ENCODE measurements at places on chromosomes 4 and X.

GRCh38 chr4:94409962-94410361 lies 41.8 kb upstream of the PDLIM5 start:
- no peak for DNase-seq

DNA sequence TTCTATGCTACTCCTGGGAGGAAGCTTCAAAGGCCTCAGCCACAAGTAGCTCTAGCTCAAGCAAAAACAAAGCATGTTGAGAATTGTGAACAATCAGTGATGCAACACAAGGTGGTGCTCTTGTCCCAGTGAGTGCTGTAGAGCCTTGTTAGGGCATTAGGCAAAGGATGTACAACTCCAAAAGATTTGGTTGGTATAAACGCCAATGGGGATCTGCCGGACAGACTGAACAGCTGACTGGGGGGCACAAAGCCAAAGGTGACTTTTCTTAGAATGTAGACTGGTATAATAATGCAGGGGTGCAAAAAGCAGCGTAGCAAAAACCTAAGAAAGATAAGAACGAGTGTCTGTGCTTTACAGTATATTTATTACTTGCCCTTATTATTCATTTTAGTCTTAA lies 62.6 kb upstream of the ALB start:
- no peak for DNase-seq

DNA sequence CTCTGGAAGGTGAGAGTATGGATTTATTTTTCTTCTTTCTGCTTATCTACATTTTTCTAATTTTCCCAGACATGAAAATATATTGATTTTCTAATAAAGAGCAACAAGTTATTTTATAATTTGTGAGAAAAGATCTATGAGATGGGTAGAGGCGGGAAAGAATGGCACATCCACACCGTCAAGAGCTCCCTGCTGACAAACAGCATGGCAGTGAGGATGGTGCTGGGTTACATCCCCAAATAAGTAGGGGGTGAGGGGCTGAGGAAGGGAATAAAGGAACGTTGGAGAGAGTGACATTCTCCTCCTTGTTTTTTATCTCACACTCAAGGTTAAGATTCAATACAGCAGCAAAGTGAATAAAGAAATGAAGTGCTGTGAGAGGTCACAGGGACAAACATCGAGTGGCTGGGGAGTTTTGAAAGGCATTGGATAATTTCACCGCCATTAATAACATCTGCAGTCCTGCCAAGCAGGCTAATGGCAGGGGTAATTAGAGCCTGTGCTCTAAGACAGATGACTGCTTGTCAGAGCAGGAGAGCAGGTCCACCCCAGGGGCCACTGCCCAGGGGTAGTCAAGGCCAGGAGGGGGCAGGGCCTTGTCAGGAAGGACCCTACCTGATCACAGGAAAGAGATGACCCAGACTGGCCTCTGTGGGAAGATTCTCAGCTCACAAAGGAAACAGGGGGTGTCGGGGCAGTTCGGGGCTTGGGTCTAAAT lies 323.8 kb downstream of the FBXW7 start:
- no peak for DNase-seq

GRCh38 chr4:113619526-113619925 lies 142.0 kb downstream of the CAMK2D start:
- DNase-seq = no peak

GRCh38 chr4:37715889-37716402 lies 29.8 kb upstream of the RELL1 start:
- DNase-seq = no peak

DNA sequence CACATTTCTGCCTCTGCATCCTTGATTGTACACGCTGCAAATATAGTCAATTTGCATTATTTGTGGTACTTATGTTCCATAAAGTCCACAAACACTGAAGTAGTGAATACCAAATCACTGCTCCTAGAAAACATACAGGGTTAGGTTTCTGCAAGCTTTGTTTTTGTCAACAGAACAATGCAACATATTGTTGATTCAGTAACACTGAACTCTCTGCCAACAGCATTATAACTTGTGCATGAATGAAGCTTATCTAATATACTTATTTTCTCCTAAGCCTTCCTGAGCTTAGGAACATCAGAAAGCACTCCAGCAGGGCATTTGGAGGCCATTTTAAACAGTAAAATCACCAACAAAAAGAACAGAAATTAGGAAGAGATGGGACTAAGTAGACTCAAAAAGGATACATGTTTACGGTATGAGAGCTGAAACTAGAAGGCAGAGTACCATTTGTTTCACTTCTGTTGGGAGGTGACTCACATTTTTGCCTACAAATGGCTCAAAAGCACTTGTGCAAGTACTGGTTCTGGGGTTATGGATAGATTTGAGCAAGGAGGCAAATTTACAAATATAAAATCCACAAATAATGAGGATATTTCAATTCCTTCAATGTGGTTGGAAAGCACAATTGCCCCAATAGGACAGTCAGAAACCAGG lies 14.1 kb downstream of the COX18 start:
- no peak for DNase-seq

DNA sequence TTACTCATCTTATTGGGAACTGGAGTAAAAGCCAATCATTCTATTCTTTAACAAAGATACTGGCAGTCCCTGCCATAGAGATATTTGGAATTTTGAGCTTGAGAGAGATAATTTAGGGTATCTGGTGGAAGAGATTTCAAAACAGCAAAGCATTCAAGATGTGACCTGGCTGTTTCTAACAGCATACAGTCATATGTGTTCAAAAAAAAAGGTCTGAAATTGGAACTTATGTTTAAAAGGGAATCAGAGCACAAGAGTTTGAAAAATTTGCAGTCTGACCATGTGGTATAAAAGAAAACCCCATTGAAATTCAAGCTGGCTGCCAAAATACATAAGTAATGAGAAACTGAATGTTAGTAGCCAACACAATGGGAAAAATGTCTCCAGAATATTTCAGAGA lies 42.2 kb downstream of the UGT2B10 start:
- DNase-seq = no peak

DNA sequence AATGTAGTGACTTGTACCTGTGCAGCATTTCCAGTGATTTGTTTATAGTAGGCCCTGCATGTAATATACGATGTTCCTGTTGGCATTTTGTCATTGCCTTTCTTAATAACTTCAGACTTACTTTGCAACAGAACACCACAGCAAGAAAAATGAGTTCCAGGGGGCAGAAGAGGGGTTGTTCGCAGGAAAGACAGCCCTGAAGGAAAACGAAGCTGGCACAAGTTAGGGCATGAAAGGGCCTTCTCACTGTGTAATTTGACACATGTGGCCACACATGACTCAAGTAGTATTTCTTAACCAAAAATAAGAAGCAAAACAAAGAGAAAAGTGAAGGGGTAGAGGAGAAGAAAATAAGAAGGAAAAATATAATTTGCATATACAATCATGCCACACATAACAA lies 265.8 kb upstream of the SMIM31 start:
- no peak for DNase-seq

- DNase-seq = no peak
Observed at GRCh38 chr4:98781641-98782357, 123.4 kb upstream of the TSPAN5 start.

DNA sequence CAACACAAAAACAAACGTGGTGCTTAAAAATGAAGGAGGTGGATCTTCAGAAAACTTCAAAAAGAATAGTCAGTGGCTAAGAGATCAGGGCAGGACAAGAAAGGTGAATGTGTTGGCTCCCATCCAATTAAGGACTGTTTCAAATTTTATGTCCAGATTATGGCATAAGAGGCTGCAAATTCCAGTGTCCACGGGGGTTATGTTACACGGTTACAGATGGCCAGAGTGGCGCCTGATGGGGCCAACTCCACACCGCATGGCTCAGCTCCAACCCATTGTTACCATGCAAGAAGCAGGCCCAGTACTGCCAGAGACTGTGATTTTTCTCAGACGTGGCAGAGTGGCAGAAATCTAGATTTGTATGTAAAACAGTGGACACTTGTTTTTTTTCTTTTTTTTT lies 168.4 kb upstream of the TENM3 start:
- DNase-seq = no peak

GRCh38 chr4:165461159-165461821 lies 82.5 kb downstream of the CPE start:
- DNase-seq = no peak

DNA sequence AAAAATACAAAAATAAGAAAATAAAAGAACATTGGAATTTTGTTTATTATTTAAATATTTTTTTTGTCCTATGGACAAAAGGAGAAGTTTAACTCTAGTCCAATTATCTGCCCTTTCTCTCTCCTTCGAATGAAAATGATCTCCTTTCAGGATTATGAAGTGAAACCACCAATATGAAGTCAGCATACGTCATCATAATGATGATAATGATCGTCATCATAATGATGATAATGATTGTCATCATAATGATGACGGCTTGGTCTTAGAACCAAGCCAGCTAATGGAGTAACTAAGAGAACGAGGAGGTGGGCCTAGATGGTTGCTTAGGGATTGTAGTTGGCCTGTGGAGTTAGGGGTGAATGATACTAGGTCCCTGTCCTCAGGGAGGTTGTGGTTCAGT lies 21.9 kb upstream of the LINC00632 start:
- DNase-seq = no peak

- DNase-seq = no peak
Observed at GRCh38 chrX:120456973-120457372, 12.1 kb downstream of the LAMP2 start.

GRCh38 chrX:70476934-70477733 lies 32.5 kb downstream of the DLG3 start:
- no peak for DNase-seq

- no peak for DNase-seq
Observed at GRCh38 chr4:179624768-179625181, 2182.5 kb upstream of the AGA start.

GRCh38 chrX:40097504-40098263 lies at the start of gene BCOR:
TSS of gene BCOR (minus strand) at chrX:40097958. CDS start at chrX:40077929, 20,029 bp downstream.
- no peak for DNase-seq

DNA sequence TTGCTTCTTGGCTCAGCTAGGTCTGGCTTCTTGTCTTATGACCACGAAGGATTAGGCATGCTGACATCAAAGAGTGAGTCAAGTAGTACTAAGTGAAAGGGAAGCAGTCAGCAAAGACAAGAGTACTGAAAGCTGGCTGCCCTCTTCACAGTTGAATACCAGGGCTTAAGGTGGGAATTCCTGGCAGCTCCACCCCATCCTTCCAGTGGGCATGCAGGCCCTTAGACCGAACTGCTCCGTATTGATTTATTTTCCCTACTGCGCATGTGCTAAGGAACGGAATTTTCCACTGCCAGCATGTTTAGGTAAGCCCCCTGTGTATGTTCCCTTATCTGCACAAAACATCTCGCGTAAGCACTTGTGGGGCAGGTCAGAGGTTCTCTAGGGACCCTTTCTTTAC lies 2320.1 kb downstream of the ARAP2 start:
- DNase-seq = no peak

DNA sequence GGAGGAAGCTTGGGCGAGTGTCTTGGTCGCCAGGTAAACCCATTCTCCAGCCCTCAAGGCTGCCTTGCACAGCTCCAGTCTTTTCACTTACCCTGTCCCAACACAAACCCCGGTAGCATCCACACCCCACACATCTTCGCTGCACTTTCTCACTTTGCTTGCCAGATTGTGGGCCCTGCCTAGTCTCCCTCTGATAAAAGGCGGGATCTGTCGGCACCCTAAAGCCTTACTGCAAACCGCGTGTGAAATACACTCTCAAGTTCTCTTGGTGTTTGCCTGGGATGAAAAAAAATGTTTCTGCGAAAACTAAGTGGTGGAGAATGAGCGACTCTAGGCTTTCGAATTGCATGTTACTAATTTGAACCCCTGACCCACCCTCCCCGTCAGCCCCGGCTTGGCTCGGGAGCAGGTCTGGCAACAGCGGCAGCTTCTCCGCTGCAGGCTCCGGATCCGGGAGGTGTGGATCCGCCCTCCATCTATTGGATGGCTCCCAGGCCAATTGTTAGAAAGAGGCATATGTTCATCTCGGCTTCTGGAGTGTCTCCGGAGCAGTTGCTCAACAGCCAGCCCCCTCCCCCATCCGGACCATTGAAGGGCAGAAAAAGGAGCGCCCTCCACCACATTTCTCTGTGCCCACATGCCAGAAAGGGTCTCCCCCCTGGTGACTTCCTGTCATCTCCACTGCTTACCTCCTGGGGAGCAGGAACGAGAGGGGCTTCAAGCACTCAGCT lies 3.0 kb upstream of the CITED1 start:
- DNase-seq = no peak

DNA sequence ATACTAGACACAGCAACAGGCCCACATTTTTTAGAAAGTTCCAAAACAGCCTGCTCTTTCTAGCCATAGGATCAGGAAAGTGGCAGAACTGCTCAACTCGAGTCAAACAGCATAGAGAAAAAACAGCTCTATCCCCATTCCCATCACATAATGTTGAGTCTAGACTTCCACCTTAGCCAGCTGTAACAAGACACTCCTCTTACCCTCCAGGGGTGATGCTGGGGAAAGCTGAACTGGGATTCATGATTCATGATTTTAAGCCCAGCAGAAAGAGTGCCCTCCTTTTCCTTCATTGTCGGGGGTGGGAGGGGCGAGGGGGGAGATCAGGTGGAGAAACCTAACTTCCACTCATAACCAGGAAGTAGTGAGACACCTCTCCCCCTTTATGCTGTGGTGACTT lies 86.1 kb downstream of the CENPC start:
- no peak for DNase-seq

- DNase-seq = no peak
Observed at GRCh38 chrX:114964374-114964773, 53.0 kb downstream of the IL13RA2 start.

DNA sequence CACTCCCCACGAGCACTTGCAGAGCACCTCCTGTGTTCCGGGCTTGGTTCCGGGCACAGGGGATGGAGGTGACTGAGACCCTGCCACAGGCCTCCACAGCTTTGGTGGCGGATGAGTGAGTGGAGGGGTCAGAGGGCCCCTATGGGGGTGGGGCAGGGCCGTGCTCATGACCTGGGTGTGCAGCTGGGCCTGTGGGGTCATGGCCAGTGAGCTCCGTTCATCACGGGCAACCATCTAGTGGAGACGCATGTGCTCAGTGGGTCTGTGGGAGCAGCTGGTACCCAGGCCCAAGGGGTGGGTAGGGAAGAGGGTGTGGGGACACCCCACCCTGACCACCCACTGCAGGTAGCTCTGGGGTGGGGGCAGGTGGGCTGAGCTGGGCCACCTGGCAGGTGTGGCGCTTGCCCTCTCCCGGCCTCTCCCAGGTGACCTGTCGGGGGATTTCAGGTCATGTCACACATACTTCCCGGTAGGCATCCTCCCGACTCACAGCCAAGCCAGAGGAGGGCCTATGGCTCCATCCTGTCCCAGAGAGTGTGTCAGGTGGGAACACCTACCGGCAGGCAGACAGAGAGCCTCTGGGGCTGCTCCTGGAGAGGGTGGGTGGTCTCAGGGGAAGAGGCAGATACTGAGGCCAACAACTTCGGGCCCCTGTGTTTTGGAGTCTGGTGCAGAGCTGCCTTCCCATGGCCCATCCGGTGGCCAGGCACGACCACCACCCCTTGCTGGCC lies 3.6 kb downstream of the PSAPL1 start:
- no peak for DNase-seq

DNA sequence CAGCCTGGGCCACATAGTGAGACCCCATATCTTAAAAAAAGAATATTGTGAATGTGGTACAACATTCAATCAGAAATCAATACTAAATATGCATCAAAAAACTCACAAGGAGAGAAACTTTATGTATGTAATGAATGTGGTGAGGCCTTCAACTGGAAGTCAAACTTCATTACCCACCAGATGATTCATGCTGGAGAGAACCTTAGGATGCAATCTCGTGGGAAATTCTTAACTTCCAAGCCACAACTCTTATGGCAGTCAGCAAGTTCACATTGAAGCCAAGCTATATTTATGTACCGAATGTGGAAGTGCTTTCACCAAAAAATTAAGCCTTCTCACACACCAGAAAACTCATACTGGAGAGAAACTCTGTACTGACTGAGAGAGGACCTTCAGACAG lies 84.5 kb upstream of the UXT start:
- no peak for DNase-seq

- DNase-seq = no peak
Observed at GRCh38 chr4:100071506-100071905, 118.8 kb downstream of the DDIT4L start.

All from cortex of kidney (tissue), 1 donor.